ENCODE measurements at places on chromosomes 2 and 18.

DNA sequence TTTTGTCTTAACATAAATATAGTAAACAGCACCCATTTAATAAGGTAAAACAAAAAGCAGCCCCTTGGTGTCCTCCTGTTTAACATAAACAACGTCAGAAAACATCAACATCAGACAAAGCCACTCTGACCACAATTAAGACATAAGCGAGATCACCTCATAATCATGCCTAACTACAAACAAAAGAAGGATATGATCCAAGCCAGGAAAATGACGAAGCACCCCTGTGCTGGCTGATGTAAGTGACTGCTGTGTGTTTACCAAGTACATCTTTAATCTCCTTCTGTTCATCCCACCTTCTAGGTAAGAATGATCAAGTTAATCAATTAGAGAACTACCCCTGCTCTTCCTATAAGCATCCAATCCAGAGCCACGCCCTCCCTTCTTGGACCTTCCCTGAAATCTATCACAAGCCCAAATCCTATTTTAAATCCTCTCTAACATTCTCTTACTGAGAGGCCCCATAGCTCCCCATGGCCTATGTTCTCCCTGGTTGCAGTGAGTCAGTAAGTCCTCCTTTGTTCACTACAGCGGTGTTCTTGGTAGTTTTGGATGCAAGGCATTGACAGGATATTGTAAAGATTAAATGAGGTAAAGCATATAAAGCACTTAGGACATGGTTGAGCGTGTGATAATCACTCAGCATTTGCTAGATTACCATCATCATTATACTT, 424.2 kb downstream of the TSN start:
- no peak for DNase-seq

- no peak for DNase-seq
These were observed 7.3 kb downstream of the COQ10B start for GRCh38 chr2:197460649-197461048.

DNA sequence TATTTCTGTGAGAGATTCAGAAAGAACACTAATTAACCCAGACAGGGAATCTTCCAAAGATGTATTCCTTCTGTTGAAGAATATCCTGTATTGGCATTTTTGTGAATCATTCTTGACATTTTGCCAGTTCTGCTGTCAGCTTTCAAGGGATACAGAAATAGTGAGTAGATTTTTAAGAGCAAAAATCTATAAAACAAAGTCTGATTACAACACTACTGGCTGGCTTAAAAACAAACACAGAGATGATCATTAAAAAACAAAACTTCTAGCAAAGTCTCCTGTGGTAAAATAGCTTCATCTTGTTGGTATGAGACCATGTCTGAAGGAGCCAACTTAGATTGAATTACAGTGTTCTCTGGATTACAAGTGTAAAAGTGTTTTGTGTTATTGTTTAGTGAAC, 866.3 kb upstream of the KLHL29 start:
- no peak for DNase-seq

GRCh38 chr2:237483018-237483731, 3.9 kb upstream of the MLPH start:
- DNase-seq: no peak

GRCh38 chr2:38658613-38659012, 7.3 kb upstream of the GALM start:
- DNase-seq: no peak

DNA sequence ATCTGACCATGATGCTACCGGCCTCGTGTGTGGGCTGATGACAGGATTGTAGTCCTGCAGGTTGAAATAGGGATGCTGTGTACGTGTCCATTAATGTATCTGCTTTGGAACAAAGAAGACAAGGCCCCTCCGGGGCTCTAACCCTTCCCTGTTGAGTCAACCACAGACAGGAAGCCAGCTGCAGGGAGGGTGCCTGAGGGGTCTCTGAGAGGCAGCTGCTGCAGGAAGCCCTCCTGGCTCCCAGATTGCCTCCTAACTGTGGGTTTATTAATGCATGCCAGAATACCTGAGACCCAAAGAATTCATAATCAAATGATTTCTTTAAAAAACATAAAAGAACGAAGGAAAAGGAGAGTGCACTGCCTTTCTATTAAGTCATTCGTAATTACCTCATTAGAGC, 140.4 kb downstream of the CELF4 start:
- DNase-seq: no peak

- DNase-seq: no peak
These were observed 60.0 kb upstream of the OTOF start for GRCh38 chr2:26537826-26538475.

- DNase-seq: no peak
These were observed 162.3 kb upstream of the CCDC68 start for GRCh38 chr18:55121397-55122170.

- no peak for DNase-seq
These were observed 28.1 kb downstream of the ASAP2 start for GRCh38 chr2:9234680-9235146.

- no peak for DNase-seq
These were observed 81.6 kb downstream of the HS6ST1 start for GRCh38 chr2:128237081-128237534.

DNA sequence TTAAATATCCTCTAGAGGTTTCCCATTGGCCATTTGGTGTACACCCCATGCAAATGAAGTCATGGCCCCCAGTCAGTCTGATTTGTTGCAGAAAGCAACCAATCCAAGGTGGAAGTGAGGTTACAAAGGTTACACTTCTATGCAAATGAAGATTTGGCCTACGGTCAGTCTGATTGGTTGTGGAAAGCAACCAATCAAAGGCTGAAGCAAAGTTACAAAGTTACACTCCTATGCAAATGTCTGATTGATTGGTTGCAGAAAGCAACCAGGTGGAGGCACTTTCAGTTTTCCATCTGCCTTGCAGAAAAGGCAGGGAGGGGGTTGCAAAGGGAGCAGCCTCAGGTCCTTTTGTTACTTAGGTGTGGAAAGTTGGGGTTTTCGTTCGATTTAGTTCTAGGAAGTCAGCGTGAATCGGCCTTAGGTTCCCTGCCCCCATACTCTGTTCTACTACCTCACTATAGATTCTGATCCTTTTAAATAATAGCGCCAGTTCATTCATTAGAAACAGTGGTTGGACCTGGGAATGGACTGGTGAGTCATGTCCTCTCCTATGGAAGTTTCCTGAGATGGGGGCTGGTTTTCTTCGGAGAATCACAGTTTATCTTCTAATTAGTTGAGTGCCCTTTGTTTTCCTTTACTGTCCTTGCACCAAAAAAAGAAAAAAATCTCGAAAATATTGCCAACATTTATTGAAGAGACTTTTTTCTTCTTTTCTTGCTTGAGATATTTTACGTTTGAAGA, 279.5 kb downstream of the AGAP1 start:
- DNase-seq: no peak

DNA sequence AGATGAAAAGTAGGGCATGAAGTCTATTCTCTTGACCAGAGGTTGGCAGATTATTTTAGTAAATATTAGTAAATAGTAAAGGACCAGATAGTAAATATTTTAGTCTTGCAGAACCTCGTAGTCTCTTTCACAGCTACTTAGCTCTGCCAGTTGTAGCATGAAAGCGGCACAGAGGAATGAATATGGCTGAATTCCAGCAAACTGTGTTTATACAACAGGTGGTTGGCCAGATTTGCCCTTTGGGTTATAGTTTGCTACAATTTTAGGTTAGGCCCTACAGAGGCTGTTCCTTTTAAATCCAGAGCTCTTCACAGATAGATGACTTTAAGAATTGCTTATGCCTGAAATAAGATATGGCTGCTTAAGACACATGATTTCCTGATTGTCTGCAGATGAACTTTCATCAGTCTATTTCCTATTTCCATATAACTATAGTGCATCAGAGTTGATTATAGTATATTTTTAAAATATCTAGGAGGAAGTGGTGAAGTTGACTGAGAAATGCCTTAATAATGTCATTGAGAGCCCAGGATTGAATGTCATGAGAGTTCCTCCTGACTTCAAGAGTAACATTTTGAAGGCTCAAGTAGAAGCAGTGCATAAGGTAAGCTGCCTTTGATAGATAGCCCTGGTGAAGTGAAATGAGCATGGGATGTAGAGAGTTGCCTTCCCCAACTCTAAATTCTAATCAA, 80.5 kb downstream of the TMEM185B start:
- DNase-seq: no peak

GRCh38 chr2:10220045-10220901, 82.4 kb upstream of the HPCAL1 start:
- no peak for DNase-seq

GRCh38 chr18:23641937-23642666, 20.6 kb downstream of the ANKRD29 start:
- no peak for DNase-seq

DNA sequence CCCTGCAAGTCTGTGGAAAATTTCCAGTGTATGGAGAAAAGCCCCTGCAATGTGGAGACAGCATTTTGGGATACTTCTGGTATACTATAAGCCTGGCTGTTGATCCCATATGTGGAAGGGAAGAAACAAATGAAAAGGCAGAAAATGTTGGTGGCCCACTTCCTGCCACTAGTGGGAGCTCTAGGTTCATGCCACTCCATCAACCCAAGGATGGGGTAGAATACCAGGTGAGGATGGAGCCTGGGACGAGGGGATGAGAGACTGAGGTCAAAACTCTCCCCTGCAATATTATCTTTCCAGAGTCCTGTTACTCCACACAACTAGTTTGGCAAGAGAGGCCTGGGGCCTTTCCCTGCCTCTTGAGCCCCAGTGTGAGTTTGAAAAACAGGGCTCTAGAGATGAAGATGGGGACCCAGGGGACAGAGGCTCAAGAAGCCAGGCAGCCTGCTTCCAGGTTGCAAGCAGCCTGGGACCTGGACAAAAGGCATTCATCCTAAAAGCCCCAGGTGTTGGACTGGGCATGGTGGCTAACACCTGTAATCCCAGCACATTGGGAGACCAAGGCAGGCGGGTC, 31.9 kb downstream of the BMP10 start:
- no peak for DNase-seq

DNA sequence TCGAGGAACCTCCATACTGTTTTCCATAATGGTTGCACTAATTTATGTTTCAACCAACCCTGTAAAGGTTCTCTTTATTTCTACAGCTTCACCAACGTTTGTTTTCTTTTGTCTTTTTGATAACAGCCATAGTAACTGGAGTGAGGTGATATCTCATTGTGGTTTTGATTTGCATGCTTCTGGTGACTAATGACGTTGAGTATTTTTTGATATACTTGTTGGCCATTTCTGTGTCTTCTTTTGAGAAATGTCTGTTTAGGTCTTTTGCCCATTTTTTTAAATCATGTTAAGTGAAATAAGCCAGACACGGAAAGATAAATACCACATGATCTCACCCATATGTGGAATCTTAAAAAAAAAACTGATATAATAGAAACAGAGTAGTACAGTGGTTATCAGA, 74.8 kb upstream of the SMIM21 start:
- DNase-seq: no peak

- no peak for DNase-seq
These were observed 136.5 kb upstream of the NFATC1 start for GRCh38 chr18:79259218-79259617.

- DNase-seq: no peak
These were observed 65.4 kb downstream of the DIS3L2 start for GRCh38 chr2:232026910-232027309.

- DNase-seq: peak; percentile 11
These were observed 265.7 kb downstream of the CCDC85A start for GRCh38 chr2:56449449-56449860.

- DNase-seq: no peak
These were observed 61.0 kb downstream of the BIN1 start for GRCh38 chr2:127045792-127046501.

- DNase-seq: no peak
These were observed 48.1 kb downstream of the KCNE4 start for GRCh38 chr2:223100061-223100511.

DNA sequence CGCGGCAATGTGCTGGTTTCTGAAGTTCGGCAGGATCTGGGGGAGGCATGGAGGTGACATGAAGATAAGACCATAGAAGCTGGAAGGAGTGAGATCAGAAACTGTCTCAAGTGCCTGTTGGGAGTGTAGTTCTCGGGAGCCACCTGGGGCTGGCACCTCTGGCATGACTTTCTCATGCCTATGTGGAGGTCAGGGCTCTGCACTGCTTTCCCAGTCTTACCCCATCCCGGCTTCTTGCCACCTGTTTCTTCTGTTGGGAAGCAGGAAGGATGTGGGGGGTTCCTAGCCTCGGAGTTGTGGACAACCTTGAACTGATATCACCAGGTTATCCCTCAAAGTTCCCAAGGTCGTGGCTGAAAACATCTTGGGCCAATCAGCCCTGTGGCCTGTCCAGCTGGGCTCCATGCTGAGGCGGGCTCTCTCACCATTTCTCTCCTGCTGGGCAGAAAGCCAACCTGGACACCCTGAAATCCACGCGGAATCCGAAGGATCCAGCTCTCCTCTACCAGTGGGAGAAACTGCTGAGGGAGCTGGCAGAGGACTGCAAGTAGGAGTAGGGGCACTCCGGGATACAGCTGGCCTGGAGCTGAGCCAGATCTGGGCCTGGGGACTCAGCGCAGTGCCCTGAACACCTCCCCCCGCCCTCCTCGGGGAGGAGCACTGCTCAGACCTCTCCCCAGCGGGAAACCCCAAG, 42.5 kb downstream of the FER1L5 start:
- DNase-seq: no peak

DNA sequence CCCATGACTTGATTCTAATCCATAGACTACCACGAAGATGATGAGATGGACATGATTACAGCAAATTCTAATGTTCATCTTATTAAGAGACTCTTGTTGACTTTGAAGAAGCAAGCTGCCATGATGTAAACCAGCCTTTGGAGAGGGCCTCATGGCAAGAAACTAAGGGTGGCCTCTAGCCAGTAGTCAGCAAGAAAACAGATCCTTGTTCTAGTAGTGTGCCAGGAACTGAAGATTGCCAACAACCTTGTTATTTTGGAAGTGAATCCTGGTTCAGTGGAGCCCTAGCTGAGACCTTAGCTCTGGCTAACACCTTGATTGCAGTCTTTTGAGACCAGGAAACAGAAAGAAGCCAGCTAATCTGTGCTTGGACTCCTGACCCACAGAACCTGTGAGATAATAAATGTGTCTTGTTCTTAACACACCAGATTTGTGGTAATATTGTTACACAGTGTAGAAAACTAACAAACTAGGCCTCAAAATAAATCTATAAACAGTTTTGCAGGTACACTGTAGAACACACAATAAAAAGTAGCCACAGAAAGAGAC, 10.0 kb downstream of the PHOSPHO2 start:
- no peak for DNase-seq

- no peak for DNase-seq
These were observed 17.9 kb downstream of the CDH2 start for GRCh38 chr18:28159055-28159454.

DNA sequence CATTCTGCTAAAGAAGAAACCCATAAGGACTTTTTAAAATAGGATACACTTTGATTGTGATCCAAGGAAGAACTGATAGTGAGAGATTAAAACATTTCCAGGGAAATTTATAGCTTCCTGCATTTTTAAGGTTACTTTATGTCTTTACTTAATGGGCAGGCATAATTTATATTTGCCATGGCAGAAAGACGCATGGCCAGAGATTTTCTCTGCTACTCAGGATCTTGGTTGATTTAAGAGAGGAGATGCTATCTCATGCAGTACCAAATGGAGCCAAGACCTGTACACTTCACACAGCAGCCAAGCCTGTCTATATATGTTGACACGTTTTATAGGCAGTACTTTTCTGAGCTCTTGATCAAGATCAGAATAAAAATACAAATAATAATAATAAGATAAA, 60.9 kb upstream of the NT5C1B start:
- no peak for DNase-seq

- no peak for DNase-seq
These were observed 8.3 kb upstream of the GAL3ST2 start for GRCh38 chr2:241768251-241768711.

- no peak for DNase-seq
These were observed 158.7 kb upstream of the APCDD1 start for GRCh38 chr18:10295751-10296150.

GRCh38 chr2:28926847-28927246, 32.4 kb downstream of the WDR43 start:
- DNase-seq: no peak
